ENCODE measurements at places on chromosomes 3 and 15.
A peak's percentile ranks its signal among the peaks of the same experiment; 100 is the strongest.

- DNase-seq, result peak; percentile 6
Measured at GRCh38 chr3:68972358-68972979, 40.1 kb upstream of the TAFA4 start.

DNA sequence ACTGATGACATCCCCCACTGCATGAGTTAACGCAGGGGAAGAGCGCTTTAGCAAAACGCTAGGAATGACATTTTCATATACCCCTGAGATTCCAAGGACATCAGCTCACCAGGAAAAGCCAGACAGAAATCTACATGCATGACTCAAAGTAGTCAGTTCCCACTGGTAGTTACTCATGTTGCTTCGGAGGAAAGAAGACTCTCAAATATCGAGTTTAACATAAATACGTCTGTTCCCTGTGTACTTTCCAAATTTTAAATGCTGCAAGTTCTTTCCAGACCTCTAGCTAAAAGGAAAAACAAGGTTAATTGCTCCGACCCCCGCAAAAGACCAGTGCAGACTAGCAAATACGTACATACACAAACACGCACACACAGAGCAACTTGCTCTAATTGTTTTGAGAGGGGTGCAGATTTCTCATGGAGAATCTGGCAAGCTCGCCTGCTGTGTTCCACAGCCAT lies 115.4 kb upstream of the PRICKLE2 start:
- no peak for DNase-seq

DNA sequence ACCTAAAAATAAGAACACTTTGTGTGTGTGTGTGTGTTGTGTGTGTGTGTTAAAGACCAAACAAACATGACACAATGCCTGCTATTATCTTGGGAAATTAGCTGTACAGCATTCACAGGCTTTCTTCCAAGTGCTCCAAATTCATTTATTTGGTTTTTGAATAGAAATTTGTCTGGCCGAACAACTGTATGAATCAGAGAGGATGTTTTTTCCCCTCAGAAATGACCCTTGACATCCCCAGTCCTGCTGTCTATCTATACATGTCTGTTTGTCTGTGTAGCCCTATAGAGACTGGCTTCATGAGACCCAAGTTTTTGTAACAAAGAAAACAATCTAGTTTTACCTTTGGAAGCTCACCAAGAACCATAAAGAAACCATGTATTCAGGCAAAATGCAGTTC lies 549.8 kb downstream of the NSUN3 start:
- no peak for DNase-seq

DNA sequence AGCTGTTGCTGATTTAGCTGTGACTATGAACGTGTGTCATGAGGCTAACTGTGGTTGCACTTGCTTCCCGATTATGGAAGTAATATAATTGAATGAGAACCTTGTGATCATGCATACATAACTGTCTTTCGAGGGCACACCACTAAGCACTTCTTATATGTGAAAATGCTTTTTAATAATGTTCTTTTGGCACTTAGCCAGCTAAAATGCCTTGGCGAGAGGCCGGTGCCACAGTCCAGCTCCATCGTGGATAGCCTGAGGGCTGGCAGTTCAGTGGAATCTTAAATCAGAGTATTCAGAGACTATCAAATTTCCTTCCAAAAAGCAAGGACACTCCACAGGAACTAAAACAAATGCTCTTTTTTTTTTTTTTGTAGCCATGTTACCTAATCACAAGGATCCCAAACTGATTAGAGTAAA lies 161.6 kb upstream of the FRMD4B start:
- no peak for DNase-seq

DNA sequence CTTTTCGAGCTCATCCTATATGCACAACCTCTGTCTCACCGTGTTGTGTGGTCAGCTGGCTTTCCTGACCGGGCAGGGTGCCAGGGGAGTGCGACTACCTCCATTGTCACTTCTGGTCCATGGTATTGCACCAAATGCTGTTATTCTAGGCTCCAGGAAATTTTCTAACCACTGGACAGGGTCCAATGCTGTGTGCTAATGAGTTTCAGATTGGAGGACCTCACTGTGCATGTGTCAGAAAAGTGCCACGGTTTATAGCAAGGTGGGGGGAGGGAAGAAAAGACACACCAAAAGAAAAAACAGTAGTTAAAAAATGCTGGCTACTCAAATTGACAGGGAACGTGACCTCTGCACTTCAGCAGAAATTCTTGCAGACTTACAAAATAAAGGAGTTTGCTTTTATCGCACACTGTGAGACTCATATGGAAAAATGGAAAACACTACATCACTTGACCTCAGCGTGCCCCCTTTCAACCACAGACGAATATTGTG lies 480.1 kb downstream of the FOXP1 start:
- DNase-seq, result no peak

DNA sequence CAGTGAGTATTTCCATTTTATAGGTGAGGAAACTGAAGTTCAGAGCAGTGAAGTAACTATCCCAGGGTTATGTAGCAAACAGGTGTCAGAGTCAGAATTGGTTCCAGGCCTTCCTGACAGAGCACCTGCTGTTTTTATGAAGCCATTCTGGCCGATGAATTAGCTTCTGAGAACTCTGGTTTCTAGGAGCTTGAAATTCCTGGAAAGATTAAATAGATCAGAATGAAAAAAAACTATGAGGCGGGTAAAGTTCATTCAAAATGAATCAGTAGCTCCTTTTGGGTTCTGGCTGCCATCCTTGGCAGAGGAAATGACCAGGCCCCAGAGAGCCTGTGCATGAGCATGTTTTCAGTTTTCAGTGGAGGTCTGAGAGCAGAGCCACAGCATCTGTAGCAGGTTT lies 59.3 kb upstream of the CFAP161 start:
- DNase-seq, result no peak

DNA sequence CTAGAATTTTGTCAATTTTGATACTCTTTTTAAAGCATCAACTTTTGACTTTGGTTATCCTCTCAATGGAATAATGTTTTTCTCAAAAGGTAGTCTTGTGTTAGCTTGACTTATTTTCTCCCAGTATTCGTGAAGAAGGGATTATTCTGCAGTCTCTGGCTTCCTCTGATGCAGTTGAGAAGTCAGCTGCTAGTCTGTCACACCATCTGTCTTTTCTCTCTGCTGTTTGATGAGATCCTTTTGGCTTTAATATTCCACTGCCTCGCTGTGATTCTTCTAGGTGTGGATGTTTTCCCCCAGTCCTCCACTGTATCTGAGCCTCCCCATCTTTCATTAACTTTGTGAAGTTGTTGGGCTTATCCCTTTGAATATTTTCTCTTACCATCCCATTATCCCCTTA lies 141.0 kb downstream of the WDR72 start:
- DNase-seq, result no peak

- no peak for DNase-seq
Measured at GRCh38 chr3:184737641-184738505, 26.0 kb upstream of the MAGEF1 start.

DNA sequence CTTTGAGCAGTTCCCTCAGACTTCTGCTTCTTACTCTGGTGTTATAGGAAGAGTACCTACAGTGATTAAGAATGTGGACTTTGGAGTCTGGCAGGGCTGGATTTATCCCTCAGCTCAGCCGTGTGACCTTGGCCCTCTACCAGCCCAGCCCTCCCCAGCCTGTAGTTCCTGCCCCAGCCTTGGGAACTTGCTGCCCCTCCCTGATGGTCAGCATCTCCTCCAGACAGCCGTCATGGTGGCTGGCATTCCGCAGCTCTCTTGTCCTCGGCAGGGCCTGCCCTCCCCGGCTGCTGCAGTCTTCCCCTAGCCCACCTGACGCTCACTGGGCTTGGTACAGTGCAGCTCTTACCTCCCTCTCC lies 21.9 kb upstream of the CPNE9 start:
- DNase-seq, result no peak

GRCh38 chr3:38139191-38139590 lies 730 bp downstream of the MYD88 start:
- no peak for DNase-seq

- no peak for DNase-seq
Measured at GRCh38 chr15:35934383-35935049, 388.6 kb upstream of the DPH6 start.

GRCh38 chr3:4596612-4597011 lies 103.5 kb downstream of the ITPR1 start:
- no peak for DNase-seq

DNA sequence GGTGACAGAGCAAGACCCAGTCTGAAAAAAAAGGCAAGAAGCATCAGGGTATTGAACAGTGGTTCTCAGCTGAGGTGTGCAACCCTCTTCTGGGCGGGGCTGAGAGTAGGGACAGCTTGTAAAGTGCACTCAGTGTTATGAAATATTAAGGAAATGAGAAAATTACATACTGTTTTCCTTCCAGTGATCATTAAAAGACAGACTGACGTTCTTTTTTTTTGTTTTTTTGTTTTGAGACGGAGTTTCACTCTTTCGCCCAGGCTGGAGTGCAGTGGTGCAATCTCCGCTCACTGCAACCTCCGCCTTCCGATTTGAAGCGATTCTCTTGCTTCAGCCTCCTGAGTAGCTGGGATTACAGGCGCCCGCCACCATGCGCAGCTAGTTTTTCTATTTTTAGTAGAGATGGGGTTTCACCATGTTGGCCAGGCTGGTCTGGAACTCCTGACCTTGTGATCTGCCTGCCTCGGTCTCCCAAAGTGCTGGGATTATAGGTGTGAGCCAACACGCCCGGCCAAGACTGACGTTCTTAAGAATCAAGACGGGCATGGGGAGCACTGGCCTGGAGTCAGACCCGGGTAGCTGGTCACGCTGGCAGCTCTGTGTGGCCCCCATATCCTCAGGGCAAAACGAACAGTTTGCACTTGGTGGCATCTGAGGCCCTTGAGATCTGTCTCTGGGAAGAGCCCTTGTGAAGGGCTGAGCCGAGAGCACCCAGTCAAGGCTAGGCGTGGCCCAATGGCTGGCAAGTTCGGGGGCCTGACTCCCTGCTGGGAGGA lies 11.4 kb downstream of the MAN2A2 start:
- no peak for DNase-seq

DNA sequence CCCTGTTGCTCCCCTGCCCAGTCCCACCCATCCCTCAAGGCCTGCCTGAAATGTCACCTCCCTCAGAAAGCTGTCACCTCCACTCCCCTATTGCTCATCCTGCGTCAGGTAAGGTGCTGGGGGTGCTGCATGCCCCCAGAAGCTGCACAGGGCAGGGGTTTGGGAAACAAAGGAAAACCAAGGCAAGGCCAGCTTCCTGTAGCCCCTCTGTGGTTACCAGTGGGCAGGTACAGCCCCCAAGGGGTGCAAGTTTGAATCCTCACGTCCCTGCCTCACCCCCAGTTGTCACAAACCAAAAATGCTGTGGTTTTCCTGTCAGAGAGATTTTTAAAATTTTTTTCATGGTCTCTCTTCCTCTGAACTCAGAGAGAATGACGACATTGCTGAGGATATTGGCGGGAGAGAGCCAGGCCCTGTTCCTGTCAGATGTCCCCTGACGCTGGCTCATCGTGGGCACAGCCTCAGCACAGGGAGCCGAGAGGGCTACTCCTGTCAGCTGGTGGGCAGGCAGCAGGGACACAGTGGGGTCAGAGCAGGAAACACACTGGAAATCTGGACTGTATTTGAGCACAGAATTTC lies 27.0 kb downstream of the PSTPIP1 start:
- no peak for DNase-seq

GRCh38 chr3:178206521-178206920 lies 329.7 kb upstream of the KCNMB2 start:
- DNase-seq, result no peak

- no peak for DNase-seq
Measured at GRCh38 chr15:98745179-98745578, 96.8 kb downstream of the IGF1R start.

- no peak for DNase-seq
Measured at GRCh38 chr15:58643996-58644395, 105.5 kb downstream of the ADAM10 start.

- DNase-seq, result no peak
Measured at GRCh38 chr3:16447135-16447534, 66.4 kb downstream of the RFTN1 start.

- DNase-seq, result no peak
Measured at GRCh38 chr3:116815831-116816588, 106.4 kb downstream of the TUSC7 start.

- no peak for DNase-seq
Measured at GRCh38 chr3:61667383-61667782, 106.0 kb downstream of the PTPRG start.

GRCh38 chr3:128316481-128316891 lies 150.2 kb downstream of the DNAJB8 start:
- no peak for DNase-seq

- no peak for DNase-seq
Measured at GRCh38 chr3:60752809-60753208, 498.4 kb downstream of the FHIT start.

DNA sequence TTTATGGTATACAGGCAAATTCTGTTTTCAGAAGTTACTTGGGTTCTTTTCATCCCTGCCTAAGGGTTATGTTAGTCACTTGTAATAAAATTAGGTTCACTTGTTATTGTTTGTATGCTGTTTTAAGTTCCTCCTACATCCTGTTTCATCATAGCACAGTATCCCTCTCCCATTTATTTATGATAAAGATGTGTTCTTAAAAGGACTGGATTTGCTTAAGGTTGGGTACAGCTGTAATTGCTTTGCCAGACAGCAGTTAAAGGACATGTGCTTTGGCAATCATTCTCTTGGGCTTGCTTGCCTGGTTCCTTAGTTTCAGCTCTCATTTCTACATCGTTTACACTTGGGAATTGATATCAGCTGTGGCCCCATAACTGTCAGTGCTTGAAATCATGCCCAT lies 11.7 kb downstream of the ATP2C1 start:
- no peak for DNase-seq
